Activated CD8-positive, alpha-beta T cell treated with anti-CD3 and anti-CD28 coated beads, Interleukin-2, amount 10 ng/mL, durations not matched to agents 7 days and 5 days (primary cell): ENCODE measurements at places on chromosomes 7 and 10. TPM values are rescaled to one million over a fixed set of nuclear protein-coding genes. Genes with fewer than 3 reads are reported as not detected.

The PTPN20 gene
- not detected for total RNA-seq

The FAS gene
- 62.6 TPM for total RNA-seq

The SPDYE6 gene
- not detected for total RNA-seq

The TLX1 gene
- total RNA-seq, result not detected

The AFAP1L2 gene
- 4.8 TPM for total RNA-seq

The GTPBP4 gene
- 67.1 TPM for total RNA-seq

The MYO1G gene
- total RNA-seq, result 453 TPM

The CALY gene
- total RNA-seq, result not detected

The ACHE gene
- not detected for total RNA-seq

The JCAD gene
- 0.05 TPM for total RNA-seq

The TNPO3 gene
- total RNA-seq, result 47.2 TPM

The KCNH2 gene
- not detected for total RNA-seq

The TMEM184A gene
- total RNA-seq, result not detected

The PNLIPRP1 gene
- not detected for total RNA-seq

The UCN3 gene
- not detected for total RNA-seq

The NRBF2 gene
- total RNA-seq, result 22.6 TPM
